Natural killer cell (primary cell): ENCODE measurements at places on chromosomes 7 and 10.

DNA sequence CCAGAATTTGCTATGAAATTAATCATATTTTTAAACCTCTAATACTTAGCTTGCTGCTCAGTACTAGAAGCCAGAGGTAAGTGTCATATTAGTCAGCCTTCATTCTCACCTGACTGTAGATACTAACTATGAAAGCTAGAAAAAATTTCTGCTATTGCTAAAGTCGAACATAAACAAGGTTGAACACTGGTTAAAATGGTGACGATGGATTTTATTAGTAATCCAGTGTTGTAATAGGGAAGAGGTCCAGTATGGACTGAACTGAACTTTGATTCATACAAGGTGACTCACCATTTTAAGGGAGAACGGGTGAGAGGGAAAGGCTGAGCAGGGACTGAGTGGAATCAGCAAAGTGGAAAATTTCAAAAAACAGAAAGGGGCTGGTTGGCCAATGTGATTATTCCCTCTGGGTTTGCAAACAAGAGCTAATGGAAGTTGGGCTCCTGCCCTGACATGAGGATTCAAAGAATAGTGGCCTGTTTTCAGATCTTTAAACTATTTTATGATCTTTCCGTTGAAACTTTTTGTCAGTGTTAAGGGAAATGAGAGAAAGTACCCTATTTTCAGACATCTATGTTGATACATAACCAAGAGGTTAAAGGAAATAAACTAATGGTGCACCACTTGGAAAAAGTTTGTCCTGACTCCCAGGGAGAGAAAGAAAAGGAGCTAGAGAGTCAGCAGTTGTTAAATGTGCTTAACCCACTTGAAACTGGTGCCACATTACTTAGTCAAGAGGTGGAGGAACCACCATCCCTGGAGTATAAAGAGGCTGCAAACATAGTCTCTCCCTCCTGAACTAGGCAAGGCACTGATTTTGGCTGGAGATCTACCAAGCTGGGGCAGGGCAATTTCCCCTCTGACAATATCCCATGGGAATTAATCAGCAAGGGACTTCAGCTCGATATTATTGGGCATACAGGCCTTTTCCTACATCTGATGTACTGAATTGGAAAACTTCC, 15.3 kb upstream of the AKR1C1 start:
- DNase-seq, result no peak

- DNase-seq, result no peak
Measured at GRCh38 chr7:66429498-66430163, 199.1 kb upstream of the KCTD7 start.

DNA sequence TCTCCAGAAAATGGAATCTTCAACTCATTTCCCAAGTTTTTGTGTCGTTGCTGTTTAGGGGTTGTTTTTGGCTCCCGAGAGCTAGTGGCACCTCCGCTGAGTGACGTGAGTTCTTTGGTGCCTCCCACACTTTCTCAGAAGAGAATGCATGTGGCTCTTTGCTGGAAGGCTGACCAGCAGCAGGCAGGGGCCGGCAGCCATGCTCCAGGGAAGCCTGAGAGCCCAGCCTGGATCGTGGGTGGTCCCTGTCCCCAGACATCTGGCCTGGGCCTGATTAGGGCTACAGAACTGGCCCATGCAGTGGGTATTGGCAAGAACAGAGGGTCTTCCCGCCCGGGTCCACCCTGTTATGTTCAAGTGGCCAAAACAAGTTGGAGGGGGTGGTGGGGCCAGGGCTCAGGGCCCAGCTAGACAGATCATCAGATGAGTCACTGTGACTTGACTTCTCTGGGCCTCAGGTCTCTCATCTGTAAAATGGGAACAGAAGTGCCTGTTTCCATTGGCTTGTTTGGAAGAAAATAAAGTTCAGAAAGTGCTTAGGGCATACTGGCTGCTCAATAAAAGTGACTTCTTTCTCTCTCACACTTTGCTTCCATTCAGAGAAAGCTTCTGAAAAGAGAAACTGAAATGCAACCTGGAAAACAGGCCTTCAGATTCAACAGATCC, 83.1 kb downstream of the STRA8 start:
- no peak for DNase-seq

GRCh38 chr10:26939962-26940354, 79.2 kb upstream of the ABI1 start:
- no peak for DNase-seq

- DNase-seq, result no peak
Measured at GRCh38 chr7:27784399-27785053, 44.6 kb downstream of the TAX1BP1 start.

- DNase-seq, result no peak
Measured at GRCh38 chr7:18292584-18292983, 203.0 kb upstream of the HDAC9 start.

DNA sequence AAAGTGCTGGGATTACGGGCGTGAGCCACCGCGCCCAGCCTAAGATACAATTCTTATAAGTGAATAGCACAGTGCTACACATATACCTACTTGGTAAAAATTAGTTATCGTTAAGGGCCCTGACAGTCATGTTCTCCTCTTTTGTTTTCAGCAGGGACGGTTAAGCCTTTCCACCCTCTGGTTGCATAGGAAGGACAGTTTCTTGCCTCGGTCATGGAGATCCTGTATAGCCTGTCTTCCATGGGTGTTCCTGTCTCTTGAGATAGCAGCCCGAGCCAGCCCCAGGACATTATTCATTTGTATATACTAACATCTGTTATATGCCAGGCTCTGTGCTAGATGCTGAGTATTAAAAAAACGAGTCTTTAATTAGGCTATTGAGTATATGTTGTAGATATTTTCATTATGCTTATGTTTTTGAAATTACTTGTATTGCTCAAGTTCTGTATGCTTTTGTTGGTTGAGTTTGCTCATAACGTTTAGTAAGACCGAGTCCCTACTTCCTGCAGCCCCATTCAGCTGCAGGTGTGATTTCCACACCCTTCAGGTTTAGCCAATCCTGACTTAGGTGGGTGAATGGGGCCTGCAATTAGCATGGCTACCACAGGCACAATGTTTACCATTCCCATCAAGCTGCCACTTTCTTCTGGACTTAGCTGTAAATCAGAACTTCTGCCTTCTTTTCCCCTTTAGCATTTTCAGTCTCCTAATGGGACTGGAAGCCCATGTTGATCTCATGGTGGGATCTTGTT, 24.8 kb downstream of the CCSER2 start:
- no peak for DNase-seq

GRCh38 chr10:76583711-76584161, 1053.9 kb downstream of the KCNMA1 start:
- no peak for DNase-seq

- no peak for DNase-seq
Measured at GRCh38 chr10:46514899-46515298, 41.6 kb downstream of the GPRIN2 start.

DNA sequence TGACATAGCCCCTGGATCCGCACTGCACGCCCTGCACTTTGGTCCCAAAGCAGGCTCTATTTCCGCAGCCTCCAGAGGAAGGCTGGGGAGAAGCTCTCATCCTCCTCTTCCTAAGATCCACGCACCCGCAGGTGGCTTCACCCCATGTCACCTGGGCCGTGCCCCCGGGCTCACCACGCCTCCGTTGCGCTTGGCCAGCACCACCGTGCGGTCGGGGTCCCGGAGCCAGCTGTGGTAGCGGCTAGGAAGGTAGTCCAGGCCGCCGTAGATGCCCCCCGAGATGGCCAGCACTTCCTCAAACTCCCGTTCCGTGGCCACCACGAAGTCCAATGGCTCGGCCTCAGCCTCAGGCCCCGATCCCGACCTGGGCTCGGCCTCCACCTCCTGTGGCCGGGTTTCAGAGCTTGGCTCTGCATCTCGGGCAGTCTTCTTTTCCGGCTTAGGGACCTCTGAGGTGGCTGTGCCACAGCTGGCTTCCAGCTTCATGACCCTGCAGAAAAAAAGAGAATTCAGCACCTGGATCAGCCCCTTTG, 5.7 kb downstream of the NAT16 start:
- no peak for DNase-seq

GRCh38 chr7:107319724-107320228, 150.1 kb upstream of the GPR22 start:
- no peak for DNase-seq

DNA sequence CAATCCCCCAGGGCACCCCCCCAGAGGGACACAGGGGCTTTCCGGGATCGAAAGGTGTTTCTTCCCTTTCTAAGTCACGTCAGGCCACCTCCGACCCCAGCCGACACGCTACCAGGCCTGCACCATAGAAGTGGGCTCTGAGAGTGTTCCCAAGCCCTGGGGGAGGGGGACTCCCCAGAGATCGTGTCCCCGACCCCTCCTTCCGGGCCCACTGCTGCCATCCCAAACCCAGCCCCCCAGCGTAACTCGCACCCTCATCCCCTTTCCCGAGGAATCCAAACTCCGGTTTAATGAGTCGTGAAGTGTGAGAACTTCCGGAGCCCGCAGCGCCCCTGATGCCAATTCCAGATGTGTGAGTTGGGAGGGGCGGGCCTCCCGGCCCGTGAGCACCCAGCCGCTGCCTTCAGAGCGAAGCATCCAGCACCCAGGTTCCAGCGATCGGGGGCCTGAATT, 11.3 kb downstream of the UNCX start:
- DNase-seq, result no peak

DNA sequence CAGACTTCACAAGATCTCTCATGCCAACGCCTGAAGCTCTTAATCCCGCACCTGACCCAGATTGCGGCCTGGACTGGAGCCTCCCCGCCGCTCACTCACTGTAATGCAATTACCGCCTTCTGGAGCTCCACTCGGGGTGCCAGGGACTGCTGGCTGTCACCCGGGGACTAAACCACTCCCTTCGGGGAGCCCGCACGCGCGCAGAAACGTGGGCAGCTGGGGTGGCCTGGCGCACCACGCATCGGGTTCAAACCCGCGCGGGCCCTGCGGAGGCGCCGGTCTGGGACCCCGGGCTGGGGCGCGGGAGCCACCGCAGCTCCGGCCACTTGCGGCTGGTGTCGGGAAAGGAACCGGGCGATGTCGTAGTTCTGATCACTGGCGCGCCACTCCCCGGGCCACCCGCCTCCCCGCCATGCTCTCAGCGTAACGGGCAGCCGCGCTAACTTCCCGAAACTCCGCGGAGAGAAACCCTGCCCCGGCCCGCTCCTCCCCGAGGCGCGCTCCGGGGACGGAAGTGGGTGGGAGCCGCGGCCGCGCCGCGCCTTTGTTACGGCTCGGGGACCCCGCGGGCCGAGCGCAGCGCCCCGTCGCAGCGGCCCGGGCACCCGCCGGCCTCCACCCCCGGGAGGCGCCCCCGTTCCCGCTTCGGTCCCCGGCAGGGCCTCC, 100.3 kb upstream of the SVIL start:
- DNase-seq, result peak; percentile 72

DNA sequence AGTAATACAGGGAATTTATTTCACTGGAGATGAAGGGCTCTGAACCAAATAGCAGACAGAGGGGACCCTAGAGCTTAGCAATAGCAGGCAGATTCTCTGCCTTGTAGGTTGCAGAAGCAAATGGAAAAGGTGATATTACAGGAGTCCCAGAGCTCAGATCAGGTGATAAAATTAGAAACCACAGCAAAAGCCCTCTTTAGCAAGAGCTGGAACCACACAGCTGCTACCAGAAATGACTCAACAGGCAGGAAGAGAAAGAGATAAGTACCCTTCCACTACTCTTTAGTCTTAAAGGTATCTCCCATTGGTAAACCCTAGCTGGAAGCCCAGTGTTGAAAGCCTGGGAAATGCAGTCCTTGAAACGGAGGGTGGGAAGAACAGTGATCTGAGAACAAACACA, 535.6 kb upstream of the GHITM start:
- DNase-seq, result no peak

DNA sequence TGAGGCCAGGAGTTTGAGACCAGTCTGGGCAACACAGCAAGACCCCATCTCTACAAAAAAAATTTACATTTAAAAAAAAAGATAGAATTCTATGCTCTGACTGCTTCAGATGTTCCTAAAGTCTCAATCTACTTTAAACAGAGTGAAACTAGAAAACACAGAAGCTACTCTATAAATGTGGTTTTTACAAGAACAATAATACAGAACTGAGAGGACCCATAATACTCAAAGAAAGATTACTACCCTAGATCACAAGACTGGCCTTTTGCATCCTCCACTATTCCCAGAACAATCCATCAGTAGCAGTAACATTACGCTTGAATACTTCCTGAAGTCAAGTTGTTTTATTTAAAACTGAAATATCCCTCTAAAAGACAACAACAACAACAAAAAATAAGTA, 119.4 kb downstream of the ZFAND4 start:
- no peak for DNase-seq

DNA sequence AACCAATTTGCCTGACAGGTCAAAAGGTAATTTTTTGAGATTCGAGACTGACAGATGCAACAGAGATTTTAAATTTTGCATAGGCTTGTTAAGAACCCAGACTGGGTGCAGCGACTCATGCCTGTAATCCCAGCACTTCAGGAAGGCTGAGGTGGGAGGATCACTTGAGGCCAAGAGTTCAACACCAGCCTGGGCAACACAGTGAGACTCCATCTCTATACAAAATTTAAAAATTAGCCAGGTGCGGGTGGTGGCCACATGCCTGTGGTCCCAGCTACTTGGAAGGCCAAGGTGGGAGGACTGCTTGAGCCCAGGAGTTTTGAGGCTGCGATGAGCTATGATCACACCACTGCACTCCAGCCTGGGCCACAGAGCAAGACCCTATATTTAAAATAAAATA, 34.6 kb downstream of the AMZ1 start:
- no peak for DNase-seq

GRCh38 chr7:89027781-89028180, 232.2 kb upstream of the TEX47 start:
- no peak for DNase-seq

DNA sequence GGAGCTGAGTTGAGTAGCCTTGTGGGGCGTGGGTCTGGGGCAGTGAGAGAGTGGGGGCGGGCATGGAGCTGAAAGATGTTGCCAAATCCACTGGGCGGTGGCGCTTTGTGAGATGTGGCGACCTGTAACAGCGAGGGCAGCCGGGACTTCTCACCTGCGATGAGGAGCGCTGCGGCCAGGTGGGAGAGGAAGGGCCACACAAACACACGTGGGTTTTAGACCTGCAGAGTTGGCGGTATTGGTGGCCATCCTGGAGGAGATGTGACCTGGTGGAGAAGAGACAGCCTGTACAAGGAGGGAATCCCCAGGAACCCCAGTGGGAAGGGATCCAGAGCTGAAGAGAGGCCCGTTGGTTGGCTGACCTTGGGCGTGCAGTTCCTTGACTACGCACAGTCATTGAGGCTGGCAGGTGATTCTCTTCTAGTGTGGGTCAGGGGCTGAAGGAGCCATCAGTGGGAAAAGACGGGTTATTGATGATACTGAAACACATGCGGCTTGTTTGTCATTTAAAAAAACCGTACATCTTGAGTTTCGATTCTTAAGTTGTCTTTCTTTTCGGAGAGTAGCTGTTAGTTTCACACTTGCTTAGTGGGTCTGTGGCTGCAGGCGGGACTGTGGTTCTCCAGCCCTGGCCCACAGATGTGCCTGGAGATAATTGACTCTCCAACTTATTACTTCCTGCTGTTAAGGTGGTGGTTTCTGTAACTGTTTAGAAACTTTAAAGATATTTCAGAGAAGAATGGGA, 2.4 kb downstream of the CHST12 start:
- peak; percentile 80 for DNase-seq
